Stimulated activated CD4-positive, alpha-beta T cell treated with anti-CD3 and anti-CD28 coated beads, TNF-alpha, amount 100 ng/mL, for 4 hours (primary cell): ENCODE measurements at places on chromosomes 16 and 17.
A peak's percentile ranks its signal among the peaks of the same experiment; 100 is the strongest.

- no peak for DNase-seq
Measured at GRCh38 chr16:67518676-67519075, 10.0 kb upstream of the RIPOR1 start.

GRCh38 chr17:3952186-3952585 lies 12.1 kb downstream of the ATP2A3 start:
- no peak for DNase-seq

DNA sequence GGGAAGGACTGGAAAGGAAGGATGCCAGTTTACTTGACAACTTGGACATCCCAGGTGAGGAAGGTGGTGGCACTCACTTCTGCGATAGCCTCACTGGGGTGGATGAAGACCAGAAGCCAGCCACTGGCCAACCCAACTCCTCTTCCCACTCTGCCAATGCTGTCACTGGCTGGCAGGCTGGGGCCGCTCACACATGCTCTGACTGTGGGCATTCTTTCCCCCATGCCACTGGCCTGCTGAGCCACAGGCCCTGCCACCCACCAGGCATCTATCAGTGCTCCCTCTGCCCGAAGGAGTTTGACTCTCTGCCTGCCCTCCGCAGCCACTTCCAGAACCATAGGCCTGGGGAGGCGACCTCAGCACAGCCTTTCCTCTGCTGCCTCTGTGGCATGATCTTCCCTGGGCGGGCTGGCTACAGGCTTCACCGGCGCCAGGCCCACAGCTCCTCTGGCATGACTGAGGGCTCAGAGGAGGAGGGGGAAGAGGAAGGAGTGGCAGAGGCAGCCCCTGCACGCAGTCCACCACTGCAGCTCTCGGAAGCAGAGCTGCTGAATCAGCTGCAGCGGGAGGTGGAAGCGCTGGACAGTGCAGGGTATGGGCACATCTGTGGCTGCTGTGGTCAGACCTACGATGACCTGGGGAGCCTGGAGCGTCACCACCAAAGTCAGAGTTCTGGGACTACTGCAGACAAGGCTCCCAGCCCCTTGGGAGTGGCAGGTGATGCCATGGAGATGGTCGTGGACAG lies 4.5 kb downstream of the ZNF646 start:
- no peak for DNase-seq

- no peak for DNase-seq
Measured at GRCh38 chr16:17331071-17331607, 139.6 kb downstream of the XYLT1 start.

- DNase-seq = peak; percentile 50
Measured at GRCh38 chr17:80891397-80892018, 100.1 kb upstream of the CHMP6 start.

DNA sequence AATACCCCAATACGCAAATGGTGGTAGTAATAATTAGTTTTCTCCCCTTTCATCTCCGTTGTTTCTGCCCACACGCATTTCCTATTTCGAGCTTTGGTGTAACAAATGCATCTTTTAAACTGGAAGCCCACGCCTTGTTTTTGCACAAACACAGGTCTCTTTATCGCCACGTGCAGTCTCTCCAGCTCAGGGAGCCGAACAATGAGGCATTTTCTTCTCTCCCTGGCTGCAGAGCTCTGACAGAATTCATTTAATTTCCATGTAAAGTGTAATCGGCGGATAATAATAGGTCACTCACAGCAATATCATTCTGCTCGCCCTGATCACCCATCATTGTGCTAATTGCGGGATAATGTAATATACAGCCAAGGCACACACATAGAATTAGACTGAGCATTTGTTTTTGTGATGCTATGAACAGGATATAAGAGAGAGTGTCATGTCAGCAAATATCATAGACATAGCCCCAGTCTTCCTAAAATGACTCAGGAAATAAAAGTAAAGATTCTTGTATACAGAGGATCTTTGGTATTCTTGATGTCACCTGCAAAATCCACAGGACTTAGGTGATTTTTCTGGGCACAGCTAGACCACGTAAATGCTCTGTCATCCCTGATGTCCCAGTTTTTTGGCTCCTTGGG lies 452.6 kb upstream of the CDH11 start:
- DNase-seq = no peak

DNA sequence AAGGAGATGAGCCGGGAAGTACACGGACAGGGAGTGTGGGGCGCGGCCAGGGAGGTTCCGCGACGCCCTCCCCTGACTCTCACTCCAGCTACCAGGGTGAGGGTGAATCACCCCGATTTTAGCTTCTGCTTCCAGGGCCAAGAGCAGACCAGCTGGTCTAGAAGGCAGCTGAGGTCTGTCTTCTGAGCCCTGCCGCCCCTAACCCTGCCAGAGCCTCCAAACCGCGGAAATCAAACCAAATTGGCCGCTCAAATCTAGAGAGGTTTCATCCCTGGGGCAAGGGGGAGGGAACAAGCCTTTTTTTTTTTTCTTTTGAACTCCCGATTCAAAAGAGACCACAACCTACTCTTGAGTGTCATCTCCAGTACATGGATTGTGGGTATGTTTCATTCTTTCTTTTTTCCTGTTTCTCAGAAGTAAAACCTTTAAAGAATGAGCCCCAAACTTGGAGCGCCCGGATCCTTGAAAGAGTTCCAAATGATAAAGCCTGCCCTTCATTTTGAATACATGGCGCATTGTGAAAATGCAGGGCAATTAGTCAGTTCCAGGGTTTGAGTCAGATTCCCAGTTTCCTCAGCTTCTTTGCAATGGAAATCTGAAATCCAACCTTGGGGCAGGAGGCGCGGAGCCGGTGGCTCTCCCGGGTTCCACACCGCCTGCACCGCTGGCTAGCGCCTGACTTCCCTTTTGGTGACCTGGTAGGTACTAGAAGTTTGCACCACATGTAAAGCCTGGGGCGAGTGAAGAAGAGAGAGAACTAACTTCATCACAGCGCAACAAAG lies 16.5 kb upstream of the ZFHX3 start:
- no peak for DNase-seq

GRCh38 chr16:55480228-55480655 lies 1.2 kb downstream of the MMP2 start:
- DNase-seq = no peak

DNA sequence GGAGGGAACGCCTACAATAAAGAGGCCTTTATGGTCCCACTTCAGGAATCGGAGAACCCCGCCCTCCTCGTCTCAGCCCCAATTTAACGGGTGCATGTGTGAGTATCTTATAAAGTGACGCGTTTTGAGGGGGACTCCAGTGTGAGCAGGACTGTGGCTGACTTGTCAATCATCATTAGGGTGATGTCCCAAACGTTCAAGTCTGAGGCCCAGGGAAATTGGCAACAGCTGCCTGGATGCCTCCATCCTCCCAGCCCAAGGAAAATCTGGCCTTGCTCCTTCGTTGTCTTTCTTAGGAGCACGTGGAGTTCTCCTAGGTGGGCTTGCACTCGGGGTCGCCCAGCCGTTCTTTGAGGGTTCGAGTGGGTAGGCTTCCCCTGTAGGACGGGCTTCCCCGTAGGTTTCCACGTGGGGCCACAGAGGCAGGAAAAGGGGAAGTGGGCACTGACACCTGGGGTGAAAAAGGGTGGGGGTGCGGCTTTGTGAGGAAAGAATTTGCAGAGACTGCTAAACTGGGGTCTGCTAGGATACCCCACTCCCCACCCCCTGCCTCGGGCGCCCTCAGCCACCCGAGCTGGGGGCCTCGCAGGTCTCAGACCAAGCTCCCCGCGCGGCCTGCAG lies 561 bp upstream of the HERPUD1 start:
- no peak for DNase-seq

DNA sequence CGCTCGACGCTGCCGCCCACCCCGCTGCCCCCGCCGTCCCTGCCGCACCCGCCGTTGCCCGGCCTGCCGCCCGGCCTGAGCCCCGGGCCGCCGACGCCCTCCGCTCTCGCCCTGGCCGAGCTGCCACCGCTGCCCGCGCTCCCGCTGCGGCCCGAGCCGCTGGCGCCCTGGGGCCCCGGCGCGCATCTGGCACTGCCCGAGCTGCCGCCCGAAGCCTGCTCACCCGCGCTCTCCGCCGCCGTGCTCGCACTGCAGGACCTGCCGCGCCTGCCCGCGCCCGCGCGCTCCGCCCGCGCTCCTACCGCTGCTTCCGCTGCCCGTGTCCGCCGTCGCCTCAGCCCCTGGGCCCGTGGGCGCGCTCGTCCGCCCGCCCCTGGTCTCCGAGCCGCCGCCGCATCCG lies 8.4 kb upstream of the CLDN9 start:
- DNase-seq = no peak

- no peak for DNase-seq
Measured at GRCh38 chr17:74082886-74083285, 120.6 kb upstream of the RPL38 start.

DNA sequence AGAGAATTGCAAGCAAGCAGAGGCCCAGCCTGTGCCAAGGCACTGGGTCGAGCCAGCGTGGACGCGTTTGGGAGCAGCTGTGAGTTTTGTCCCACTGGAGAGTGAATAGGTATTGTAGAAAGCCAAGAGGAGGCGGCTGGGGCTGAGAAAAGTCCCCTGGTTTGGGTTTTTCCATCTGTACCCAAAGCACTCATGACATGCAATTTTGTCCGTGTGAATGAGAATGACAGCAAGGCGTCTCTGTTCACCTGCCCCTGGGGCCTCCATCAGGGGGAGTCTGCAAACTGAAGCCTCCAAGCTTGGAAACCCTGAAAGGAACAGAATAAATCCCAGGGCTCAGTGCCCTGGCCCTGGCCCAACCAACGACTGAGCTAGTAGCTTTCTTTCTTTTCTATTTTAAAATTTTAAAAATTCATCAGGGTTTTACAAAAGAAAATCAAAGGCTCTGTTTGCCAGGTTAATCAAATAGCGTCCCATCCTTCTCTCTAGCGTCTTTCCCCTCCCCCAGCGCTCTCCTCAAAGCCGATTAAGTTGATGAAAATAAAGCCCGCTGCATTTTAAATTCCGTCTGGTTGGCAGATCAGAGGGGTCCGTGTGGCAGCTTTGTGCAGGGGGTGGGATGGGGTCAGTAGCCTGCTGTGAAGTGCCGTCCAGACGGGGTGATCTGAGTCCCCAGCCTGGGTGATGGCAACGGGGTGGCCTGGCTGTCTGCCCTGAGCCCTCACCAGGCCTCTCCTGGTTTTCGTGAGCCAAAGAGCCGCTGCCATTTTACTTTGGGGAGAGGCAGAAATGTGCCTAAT lies 171.0 kb downstream of the KATNIP start:
- DNase-seq = no peak
